ENCODE measurements at places on chromosomes 6 and 20. TPM values are rescaled to one million over a fixed set of nuclear protein-coding genes. Genes with fewer than 3 reads are reported as not detected.
A peak's percentile ranks its signal among the peaks of the same experiment; 100 is the strongest.

Gene SEMG1
- total RNA-seq = not detected

DNA sequence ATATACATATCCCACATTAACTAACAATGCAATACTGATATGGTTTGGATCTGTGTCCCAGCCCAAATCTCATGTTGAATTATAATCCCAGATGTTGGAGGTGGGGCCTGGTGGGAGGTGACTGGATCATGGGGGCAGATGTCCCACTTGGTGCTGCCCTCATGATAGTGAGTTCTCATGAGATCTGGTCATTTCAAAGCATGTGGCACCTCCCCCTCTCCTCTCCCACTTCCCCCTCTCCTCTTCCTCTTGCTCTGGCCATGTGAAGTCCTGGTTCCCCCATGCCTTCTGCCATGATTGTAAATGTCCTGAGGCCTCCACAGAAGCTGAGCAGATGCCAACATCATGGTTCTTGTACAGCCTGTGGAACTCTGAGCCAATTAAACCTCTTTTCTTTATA is 71.2 kb downstream of the FYN start:
- H3K4me1 ChIP-seq = peaks cover 87% of the 10 kb centered on the region
- peak overlapping the region; percentile 75 for H3K27ac ChIP-seq
- DNase-seq = no peak
- H3K36me3 ChIP-seq = peaks cover 14% of the 10 kb centered on the region

DNA sequence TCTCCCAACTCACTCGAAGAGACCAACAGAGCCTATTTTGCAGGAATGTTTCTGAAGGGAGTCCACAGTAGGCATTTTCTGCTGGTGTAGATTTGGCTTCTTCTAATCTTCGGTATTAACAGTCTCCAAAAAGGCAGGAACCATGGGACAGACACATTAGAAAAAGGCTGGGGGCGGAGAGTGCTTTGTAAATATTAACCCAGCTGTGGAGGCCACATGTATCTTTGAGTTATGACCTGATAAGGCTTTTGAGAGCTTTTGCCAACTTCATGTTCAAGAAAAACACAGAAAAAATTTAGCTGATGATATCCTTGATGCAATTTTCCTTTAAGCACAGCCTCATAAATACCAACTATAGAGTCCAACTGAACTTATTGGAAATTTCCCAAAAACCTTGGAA is 119.4 kb upstream of the TSHZ2 start:
- no peaks in the 10 kb centered on the region for H3K36me3 ChIP-seq
- H3K27me3 ChIP-seq = no peaks in the 10 kb centered on the region
- no peak overlapping the region for H3K27ac ChIP-seq
- no peak for DNase-seq
- no peaks in the 10 kb centered on the region for H3K4me1 ChIP-seq

- H3K4me1 ChIP-seq = peaks cover 19% of the 10 kb centered on the region
- H3K36me3 ChIP-seq = no peaks in the 10 kb centered on the region
- no peaks in the 10 kb centered on the region for H3K27me3 ChIP-seq
- DNase-seq = no peak
- H3K4me3 ChIP-seq = no peak overlapping the region
These were observed 62.0 kb upstream of the PHACTR2 start for GRCh38 chr6:143615785-143616184.

- peak; percentile 89 for DNase-seq
- peaks cover 65% of the 10 kb centered on the region for H3K4me1 ChIP-seq
- peak overlapping the region; percentile 93 for H3K27ac ChIP-seq
- H3K36me3 ChIP-seq = peaks cover 19% of the 10 kb centered on the region
These were observed 107.4 kb downstream of the SCML4 start for GRCh38 chr6:107716688-107717089.

GRCh38 chr6:25627001-25627400 is 25.0 kb upstream of the SCGN start:
- no peak overlapping the region for H3K27ac ChIP-seq
- peaks cover 8% of the 10 kb centered on the region for H3K27me3 ChIP-seq
- no peak overlapping the region for H3K4me3 ChIP-seq
